ENCODE measurements at places on chromosomes 12 and 14.
A peak's percentile ranks its signal among the peaks of the same experiment; 100 is the strongest.

DNA sequence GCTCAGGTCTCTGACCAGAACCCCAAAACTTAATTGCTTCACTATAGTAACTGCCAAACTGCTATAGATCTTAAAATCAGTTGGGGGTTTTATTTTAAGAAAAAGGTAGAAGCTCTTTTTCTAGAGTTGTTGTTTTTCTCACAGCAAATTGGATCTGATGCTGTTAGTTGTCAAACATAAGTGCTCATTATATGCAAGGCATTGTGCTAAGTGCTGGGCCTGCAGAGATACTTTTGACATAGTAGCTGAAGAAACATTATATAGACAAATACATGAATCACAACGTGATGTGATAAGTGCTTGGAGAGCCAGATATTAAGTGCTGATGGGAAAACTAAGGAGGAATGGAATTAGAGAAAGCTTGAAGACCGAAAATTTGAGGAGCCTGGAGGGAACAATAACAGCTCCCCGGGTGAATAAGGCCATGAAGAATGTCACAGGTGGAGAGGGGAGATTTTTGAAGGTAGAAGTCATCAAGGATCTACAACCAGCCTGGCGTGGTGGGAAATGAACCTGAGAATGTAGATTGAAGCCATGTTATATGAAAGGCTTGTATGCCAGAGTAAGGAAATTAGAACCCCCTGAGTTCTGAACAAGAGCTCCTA lies 126.5 kb downstream of the DYRK2 start:
- no peak for DNase-seq

- DNase-seq: no peak
These were observed 110.0 kb upstream of the ARHGAP5 start for GRCh38 chr14:31966896-31967668.

GRCh38 chr12:22536346-22536945 lies 7.9 kb downstream of the C2CD5 start:
- DNase-seq: no peak

- no peak for DNase-seq
These were observed 12.9 kb upstream of the TUBA1A start for GRCh38 chr12:49201595-49202295.

GRCh38 chr12:76216585-76217472 lies 131.4 kb downstream of the BBS10 start:
- DNase-seq: no peak

DNA sequence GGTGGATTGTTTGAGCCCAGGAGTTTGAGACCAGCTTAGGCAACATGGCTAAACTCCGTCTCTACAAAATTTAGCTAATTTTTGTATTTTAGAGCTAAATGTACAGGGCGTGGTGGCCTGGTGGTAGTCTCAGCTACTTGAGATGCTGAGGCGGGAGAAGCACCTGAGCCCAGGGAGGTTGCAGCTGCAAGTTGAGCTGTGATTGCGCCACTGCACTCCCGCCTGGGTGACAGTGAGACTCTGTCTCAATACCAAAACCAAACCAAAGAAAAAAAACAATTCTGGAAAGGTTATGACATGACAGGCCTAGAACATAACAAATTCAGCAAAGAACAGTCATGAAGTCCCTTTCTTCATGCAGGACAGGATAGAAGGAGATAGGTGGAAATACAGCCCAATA lies 25.7 kb downstream of the WDR89 start:
- no peak for DNase-seq

- no peak for DNase-seq
These were observed 318.4 kb downstream of the SYT1 start for GRCh38 chr12:79183003-79183402.

GRCh38 chr12:116861320-116861719 lies 19.9 kb downstream of the HRK start:
- peak; percentile 77 for DNase-seq

GRCh38 chr12:48858043-48858442 lies 6.1 kb upstream of the DDX23 start:
- no peak for DNase-seq

DNA sequence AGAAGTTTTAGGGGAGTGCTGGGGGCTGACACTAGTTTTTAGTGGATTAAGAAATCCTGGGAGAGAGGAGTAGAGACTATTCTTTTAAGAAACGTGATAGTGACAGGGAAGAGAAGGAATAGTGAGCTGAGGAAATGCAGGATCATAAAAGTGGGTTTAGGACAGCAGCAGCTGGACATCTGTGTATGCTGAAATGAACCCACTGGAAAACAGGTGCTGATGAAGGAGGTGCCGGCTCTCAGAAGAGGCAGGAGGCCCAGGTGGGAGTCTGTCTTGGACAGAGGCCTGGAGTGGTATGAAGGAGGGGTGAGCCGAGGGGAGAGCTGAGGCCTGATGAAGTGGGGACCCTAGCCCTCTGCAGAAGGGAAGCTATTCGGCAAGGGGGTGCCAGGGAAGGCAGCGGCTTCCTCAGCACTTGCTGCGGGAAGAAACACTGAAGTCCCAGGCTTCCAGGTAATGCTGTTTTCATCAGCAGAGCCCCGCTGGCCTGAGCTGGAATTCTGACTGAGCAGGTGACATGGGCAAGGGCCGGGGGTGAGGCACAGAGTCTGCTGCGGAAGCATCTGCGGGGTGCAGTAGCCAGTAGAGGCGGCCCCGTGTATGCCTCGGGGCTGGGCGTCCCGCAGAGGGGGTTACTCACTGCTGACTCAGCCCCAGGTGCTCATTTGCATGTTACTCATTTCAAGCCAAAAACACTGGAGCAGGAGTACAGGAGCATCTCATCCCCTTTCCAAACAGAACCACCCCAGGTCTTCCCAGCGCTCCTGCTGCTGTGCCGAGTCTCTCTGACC lies 89.7 kb downstream of the TMCC3 start:
- DNase-seq: peak; percentile 42

GRCh38 chr12:26198742-26199141 lies 3.4 kb downstream of the SSPN start:
- no peak for DNase-seq

DNA sequence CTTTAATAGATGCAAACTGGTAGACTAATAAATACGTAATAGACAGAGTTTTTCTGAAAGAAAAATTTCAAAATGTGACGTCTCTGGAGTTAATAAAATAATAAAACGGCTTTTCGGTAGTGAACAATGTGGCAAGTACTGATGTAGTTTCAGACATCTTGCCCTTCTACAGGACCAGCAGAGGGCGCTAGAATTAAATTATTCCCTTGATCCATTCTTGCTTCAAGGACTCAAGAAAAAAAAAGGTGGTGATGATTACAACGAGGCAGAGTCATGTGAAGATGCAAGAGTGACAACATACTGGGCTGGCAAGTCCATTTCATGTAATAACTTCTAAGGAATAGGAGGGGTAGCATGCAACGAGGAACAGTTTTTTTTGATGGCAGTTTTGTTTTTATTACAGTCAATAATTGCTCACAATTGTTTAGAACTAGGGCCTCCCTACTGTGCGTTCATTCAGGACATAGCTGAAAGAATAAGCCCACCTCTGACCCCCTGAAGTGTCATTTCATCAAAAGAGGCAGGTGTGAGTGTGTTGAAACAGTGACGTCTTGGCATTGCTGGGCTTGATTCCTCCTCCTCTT lies 101.0 kb upstream of the GZMB start:
- peak; percentile 54 for DNase-seq

DNA sequence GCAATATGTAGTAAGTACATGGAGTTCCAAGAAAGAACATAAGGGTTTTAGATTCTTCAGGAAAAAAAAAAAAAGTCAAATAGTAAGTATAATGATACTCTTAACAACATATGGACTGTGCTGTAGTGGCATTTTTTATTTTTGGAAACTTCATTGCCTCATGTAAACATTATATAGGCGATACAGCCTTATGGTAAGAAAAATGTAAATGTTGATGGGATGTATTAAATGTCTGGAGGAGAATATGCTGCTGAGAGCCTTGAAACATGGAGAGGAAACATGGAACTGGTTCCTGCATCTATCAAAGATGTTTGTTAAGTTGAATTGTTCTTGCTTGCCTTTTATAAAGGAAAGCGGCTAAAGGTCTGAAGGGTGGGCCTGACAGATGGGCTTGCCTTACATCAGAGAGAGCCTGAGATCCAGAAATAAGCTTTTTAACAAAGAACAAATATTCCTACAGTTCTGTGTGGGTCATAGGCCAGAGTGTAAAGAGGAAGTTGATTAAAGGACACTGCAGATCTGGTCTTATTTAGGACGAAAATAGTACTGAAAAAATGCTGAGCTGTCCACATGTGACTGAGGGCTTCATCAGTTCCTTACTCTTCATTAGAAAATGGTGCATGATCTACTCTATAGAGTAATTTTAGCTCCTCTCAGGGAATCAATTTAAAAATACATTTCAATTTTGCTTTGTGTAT lies 448.1 kb upstream of the DCN start:
- no peak for DNase-seq

GRCh38 chr14:43479596-43480195 lies 1027.4 kb downstream of the FSCB start:
- DNase-seq: no peak

DNA sequence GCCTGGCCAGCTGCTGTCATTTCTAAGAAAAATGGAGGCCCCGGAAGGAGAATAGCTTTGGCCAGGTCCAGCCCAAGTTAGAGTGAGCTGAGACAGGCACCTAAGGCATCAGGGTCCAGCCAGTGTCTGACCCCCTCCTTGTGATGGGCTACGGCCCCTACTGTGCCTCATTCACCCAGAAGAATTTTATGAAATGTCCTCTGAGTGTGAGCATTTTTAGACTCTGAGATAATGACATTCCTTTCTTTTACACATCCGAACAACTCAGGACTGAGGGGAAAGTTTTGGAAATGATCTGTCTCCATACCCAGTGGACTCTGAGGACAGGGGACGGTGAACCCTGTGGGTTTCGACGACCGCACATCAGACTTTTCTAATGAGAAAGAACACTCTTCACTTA lies 50.4 kb downstream of the SLC24A4 start:
- DNase-seq: no peak

DNA sequence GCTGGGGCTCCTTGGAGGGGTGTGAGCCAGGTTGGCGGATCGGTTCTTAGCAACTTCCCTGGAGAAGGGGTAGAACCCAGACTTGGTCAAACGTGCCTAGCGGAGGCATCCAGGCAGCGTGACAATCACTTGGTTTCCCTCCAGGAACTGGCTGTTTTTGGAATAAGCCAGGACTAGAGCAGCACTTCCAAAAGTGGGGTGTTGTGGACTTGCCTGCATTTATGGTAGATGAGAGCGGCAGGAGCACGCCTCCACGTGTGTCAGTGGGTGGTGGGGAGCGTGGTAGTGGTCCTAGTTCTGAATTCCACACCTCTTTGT lies 2.8 kb downstream of the PRMT8 start:
- no peak for DNase-seq

DNA sequence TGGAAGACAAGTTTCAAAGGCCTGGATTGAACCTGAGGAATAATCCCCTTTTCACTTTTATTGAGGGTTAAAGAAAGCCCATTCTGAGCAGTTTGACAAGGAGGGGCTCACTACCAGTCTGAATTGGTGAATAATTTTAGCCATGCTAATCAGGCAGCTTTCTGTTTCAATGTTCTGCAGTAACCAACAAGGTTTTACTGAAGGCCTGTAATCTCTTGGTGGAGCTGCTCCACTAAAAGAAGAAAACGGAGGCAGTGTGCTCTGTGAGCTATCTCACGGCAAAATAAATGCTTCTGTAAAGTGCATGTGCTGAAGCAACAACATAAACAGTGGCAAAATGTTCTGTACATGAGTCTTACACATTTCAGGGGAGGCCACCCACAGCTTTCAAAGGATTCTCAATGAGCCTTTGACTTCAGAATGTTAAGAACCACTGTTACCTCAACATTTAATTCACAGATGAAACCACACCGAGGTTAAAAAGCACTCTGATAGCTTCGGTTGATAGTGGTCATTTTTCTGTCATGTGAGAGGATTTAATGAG lies 111.2 kb downstream of the LRIG3 start:
- no peak for DNase-seq

GRCh38 chr12:122054842-122055520 lies 23.6 kb upstream of the MLXIP start:
- DNase-seq: no peak

DNA sequence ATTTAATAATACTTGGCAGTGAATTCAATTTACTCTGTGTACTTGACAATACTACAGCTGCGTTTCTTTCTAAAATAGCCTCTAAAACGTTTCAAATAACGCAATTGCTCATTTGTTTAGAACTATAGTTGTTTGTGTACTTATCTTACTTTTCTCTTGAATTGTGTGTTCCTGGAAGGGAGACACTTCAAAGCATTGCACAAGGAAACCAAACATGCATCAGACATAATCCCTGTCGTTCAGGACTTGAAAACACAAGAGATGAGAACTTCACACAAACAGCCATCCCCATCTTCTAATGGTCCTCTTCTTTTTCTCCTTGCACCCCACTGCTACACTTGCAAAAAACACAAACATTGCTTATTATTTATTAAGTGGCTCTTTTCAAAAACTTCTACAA lies 38.5 kb downstream of the PTGER2 start:
- no peak for DNase-seq

GRCh38 chr12:90473831-90474230 lies 481.1 kb downstream of the CCER1 start:
- DNase-seq: no peak

GRCh38 chr12:112309797-112310196 lies 72.4 kb downstream of the HECTD4 start:
- DNase-seq: no peak

GRCh38 chr14:61564618-61565091 lies 130.7 kb upstream of the HIF1A start:
- DNase-seq: no peak

GRCh38 chr14:68369281-68370056 lies 423.4 kb downstream of the ZFP36L1 start:
- peak; percentile 52 for DNase-seq

DNA sequence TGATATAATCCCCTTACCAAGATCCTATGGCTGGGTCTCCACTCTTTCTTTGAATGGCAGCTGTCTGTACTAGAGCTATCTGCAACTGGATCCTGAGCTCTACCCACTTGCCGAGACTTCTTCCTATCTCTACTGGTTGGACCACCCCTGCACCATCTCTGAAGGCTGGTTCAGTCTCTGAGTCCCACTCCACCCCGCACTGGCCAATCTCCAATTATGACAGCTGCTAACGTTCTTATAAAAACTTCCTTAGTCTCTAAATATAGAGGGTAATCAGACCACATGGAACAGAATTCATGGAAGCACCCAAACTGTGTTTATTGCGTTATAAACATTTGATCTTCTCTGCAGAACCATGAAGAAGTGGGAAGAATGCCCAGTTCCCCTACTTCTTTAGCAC lies 186.6 kb upstream of the EEA1 start:
- DNase-seq: no peak

DNA sequence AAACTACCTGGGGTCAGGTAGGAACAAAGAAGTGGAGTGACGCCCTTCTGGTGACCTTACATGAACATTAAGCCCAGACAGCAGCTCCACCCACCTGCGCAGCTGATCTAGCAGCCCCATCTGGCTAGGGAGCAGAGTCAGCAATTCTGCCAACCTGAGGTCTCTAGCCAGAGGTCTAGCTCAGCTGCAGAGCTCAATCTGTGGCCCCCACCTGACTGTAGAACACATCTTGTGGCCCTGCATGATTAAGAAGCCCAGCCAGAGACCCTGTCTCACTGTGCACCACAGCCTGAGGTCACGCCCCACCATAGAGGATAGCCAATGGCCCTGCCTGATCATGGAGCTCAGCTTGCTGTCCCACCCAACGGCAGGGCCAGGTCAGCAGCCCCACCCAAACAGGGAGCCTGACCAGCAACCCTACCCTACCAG lies 50.6 kb upstream of the HIGD1C start:
- no peak for DNase-seq

All from B cell (primary cell).